ENCODE measurements at places on chromosomes 1 and 21. TPM values are rescaled to one million over a fixed set of nuclear protein-coding genes. Genes with fewer than 3 reads are reported as not detected.

Gene KANK4
- total RNA-seq = 46.3 TPM

DNA sequence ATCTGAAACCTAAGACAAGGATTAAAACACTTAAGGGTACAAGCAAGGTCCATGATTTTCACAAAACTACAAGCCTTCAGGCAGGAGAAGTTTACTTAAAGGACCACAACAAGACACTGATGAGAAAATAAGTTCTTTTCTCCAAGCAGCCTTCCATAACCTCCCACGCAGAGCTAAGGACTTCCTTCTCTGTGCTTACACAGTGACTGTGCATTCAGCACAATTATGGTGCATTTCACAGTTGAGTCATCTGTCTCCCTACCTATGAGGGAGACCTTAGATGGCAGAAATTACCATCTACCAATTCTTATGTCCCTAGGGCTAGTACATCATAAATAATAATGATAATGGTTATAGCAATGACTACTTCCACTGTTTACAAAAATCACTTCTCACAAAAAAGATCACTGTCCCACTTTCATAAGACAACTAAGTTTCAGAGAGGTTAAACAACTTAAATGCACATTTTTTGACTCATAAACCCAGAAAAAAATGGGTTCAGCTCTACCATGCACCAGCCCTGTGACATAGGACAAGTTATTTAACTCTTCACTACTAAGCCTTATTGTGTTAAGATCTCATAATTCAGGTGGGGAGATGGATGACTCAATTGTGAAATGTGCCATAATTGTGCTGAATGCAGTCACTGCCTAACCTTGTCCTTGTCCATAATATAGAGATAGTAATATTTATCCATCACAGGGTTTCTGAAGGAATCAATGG is 45.3 kb downstream of the TARBP1 start:
- DNase-seq = no peak
- no peaks in the 10 kb centered on the region for H3K36me3 ChIP-seq
- no peak overlapping the region for H3K4me3 ChIP-seq
- no peaks in the 10 kb centered on the region for H3K4me1 ChIP-seq
- no peaks in the 10 kb centered on the region for H3K27me3 ChIP-seq

DNA sequence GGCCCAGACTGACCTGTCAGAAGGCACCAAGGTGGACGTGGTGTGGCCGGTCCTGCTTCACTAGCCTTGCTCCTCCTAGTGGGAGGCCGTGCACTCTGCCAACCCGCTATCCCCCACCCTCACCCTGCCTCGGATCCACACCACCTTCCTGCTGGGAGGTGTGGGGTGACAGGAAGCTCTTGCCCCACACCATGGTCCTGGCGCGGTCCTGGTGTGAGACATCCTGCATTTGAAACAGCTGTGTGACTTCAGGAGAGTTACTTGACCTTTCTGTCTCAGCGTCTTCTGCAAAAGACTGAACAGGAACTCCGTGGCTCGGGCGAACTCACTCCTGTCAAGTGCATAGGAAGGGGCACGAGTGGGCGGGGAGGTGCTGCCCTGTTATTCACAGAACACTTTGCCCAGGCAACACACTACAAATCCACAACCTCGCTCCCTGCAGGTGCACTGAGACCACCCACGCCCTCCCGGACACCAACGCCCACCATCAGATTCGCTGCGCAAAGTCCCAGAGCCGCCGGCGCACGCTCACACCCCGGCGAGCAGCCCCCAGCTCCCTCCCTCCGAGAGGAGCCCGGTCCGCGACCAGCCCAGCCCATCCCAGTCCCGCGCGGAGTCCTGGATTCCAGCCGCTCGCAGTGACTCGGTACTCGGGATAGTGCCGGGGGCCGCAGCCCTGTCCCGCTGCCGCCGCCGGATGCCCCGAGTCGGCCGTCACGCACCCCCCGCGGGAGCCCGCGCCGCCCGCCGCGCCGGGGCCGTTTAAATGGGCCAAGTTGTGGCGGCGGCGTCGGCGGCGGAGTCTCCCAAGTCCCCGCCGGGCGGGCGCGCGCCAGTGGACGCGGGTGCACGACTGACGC is at the start of gene SAMD11:
TSS of gene SAMD11 (plus strand) at position 793 of the 860 bp plus-strand sequence. CDS start 509 bp downstream, outside the sequence.
- DNase-seq = peak; percentile 76
- no peaks in the 10 kb centered on the region for H3K36me3 ChIP-seq
- peaks cover 19% of the 10 kb centered on the region for H3K4me1 ChIP-seq

- DNase-seq = no peak
- H3K4me3 ChIP-seq = no peak overlapping the region
- H3K4me1 ChIP-seq = peaks cover 59% of the 10 kb centered on the region
- no peaks in the 10 kb centered on the region for H3K36me3 ChIP-seq
- no peaks in the 10 kb centered on the region for H3K27me3 ChIP-seq
- no peak overlapping the region for H3K27ac ChIP-seq
Measured at GRCh38 chr1:161162806-161163205, 3.4 kb upstream of the PPOX start.

DNA sequence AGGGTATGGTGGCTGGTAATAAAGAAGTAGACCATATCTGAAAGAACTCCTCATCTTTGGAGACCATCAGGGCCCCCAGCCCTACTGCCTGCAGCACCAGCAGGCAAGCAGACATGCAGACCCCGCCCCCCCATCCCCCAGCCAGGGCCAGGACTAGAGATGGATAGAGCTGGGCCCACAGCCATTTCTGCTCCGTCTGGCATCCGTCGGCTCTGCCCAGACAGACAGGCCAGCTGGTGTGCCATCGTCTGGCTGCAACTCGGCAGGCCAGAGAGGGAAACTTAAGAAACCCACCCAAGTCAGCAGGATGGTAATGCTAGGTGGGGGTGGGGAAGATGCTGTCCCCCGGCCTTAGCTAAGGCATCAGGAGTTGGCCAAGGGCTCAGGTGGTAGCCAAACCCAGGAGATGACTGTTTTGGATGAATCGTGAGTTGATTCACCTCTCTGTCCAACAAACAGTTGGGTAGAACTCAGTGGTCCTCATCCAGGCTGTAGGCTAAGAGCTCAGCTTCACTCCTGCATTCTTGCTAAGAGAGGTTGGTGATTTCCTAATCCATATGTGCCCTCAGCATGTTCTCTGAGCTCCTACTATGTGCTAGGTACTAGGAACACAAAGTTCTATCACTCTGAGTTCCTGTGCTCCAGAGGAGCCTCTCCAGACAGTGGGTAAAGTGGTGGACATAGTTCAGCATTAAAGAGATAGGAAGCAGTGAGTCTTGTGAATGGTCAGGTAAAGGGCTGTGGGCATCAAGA is 23.2 kb upstream of the TMEM222 start:
- H3K4me1 ChIP-seq = peaks cover 38% of the 10 kb centered on the region
- no peak for DNase-seq
- H3K36me3 ChIP-seq = peaks cover 91% of the 10 kb centered on the region
- H3K27ac ChIP-seq = peak overlapping the region; percentile 78
- H3K27me3 ChIP-seq = no peaks in the 10 kb centered on the region

DNA sequence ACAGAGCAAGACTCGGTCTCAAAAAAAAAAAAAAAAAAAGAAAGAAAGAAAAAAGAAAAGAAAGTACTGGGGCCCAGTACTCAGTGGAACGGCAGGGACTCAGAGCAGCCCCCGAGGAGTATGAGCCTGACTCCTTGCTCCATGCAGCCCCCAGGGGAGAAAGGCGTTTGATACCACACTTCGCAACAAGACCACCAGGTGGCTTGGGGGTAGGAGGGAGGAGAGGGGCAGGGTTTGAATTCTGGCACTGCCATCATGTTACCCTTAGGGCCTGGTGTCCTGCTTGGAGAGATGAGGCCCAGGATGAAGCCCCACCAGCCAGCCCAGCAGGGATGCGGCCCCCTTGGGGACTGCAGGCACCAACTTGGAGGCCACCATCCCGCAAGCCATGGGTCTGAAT is 321.3 kb upstream of the VAMP3 start:
- no peaks in the 10 kb centered on the region for H3K27me3 ChIP-seq
- no peaks in the 10 kb centered on the region for H3K4me1 ChIP-seq

DNA sequence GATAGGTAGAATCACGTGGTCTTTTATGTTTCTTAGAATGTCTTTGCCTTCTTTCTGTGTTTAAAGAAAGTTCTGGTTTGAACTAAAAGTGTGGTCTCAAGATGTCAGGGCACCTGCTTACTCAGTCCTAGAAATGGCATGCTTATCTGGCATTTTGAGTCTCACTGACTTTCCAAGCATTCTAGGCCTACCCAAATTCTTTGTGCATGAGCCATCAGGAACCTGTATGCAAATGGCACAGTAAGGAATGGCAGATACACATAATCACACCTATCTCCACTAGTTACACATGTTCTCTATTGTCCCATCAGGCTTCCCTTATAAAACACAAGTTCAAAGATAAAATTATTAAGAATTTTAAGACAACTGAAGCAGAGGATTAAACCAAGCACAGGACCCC is 29.5 kb upstream of the CLCA4 start:
- H3K27ac ChIP-seq = no peak overlapping the region
- no peaks in the 10 kb centered on the region for H3K4me1 ChIP-seq
- no peak overlapping the region for H3K4me3 ChIP-seq

- DNase-seq = no peak
- H3K27ac ChIP-seq = no peak overlapping the region
- no peaks in the 10 kb centered on the region for H3K27me3 ChIP-seq
- H3K4me3 ChIP-seq = no peak overlapping the region
- H3K36me3 ChIP-seq = no peaks in the 10 kb centered on the region
- no peaks in the 10 kb centered on the region for H3K4me1 ChIP-seq
Measured at GRCh38 chr1:67635055-67635809, 49.8 kb upstream of the GADD45A start.

GRCh38 chr1:47948126-47948525 is 49.1 kb downstream of the TRABD2B start:
- H3K27ac ChIP-seq = no peak overlapping the region
- no peak for DNase-seq
- H3K36me3 ChIP-seq = no peaks in the 10 kb centered on the region
- no peak overlapping the region for H3K4me3 ChIP-seq

GRCh38 chr1:173869021-173869359 is 810 bp downstream of the ZBTB37 start:
- DNase-seq = no peak
- peaks cover 32% of the 10 kb centered on the region for H3K4me1 ChIP-seq
- peak overlapping the region; percentile 94 for H3K27ac ChIP-seq
- peaks cover 15% of the 10 kb centered on the region for H3K36me3 ChIP-seq
- H3K4me3 ChIP-seq = peak overlapping the region; percentile 66

- H3K4me1 ChIP-seq = no peaks in the 10 kb centered on the region
- no peaks in the 10 kb centered on the region for H3K36me3 ChIP-seq
- DNase-seq = no peak
Measured at GRCh38 chr1:59927213-59927612, 640 bp upstream of the CYP2J2 start.

- H3K36me3 ChIP-seq = no peaks in the 10 kb centered on the region
- H3K4me1 ChIP-seq = no peaks in the 10 kb centered on the region
- H3K4me3 ChIP-seq = no peak overlapping the region
- DNase-seq = no peak
Measured at GRCh38 chr1:209349363-209350308, 233.9 kb upstream of the CAMK1G start.

Gene PRR9
- total RNA-seq = not detected

GRCh38 chr1:168623003-168623828 is 46.8 kb downstream of the XCL1 start:
- no peak overlapping the region for H3K27ac ChIP-seq
- no peaks in the 10 kb centered on the region for H3K27me3 ChIP-seq
- no peak overlapping the region for H3K4me3 ChIP-seq
- no peak for DNase-seq
- no peaks in the 10 kb centered on the region for H3K36me3 ChIP-seq

GRCh38 chr1:27176323-27176722 is 21.4 kb upstream of the SLC9A1 start:
- H3K27ac ChIP-seq = no peak overlapping the region
- no peaks in the 10 kb centered on the region for H3K27me3 ChIP-seq
- no peaks in the 10 kb centered on the region for H3K4me1 ChIP-seq
- H3K36me3 ChIP-seq = no peaks in the 10 kb centered on the region
- no peak for DNase-seq
- H3K4me3 ChIP-seq = no peak overlapping the region

DNA sequence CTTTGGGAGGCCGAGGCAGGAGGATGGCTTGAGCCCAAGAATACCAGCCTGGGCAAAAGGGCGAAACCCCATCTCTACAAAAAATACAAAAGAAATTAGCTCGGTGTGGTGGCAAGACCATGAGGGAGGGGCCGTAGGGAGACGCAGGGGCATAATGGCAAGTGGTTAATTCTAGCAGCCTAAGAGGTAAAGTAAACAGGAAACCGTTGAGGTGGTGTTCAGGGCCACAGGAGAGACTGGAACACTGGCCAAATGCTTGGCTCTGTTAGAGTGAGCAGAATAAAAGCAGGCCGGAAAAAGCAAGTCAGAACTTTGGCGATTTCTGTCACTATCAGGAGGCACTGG is 89.2 kb downstream of the RIPK4 start:
- no peak overlapping the region for H3K27ac ChIP-seq
- no peak overlapping the region for H3K4me3 ChIP-seq
- H3K4me1 ChIP-seq = no peaks in the 10 kb centered on the region
- DNase-seq = no peak
- H3K27me3 ChIP-seq = no peaks in the 10 kb centered on the region

Gene RIPPLY3
- not detected for total RNA-seq

DNA sequence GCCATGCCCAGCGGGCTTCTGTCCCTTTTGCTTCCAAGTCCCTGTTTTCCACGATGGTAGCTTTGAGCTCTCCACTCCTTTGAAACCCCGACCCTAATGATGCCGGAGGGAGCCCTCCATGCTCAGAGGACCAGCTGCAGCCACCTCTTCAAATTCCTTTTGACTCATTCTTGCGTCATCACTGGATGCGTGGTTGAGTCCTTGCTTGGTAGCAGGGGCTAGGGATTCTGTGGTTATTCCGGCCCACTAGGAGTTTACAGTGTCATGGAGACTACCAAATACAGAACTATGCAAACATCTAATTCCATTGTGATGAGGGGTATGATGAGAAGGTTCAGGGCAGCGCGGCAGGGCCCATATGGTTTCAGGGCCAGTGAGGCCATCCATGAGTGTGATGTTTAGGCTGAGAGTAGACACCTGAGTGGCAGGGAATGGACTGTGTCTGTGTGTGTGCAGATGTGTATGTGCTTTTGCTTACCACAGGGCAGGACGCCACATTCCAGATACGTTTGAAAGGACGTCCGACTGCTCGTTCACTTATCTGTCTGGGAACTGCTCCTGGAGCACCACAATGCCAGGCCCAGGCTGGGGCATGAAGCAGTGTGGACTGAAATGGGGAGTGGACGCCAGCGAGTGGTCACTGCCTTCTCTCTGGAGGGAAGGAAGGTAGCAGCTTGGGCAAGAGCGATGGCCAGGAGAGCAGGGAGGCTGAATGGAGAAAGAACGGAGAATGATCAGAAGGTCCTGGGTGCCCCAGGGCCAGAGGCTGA is 30.4 kb upstream of the ZBTB21 start:
- no peak overlapping the region for H3K27ac ChIP-seq
- no peak overlapping the region for H3K4me3 ChIP-seq
- no peak for DNase-seq
- H3K4me1 ChIP-seq = no peaks in the 10 kb centered on the region
- H3K36me3 ChIP-seq = no peaks in the 10 kb centered on the region
- H3K27me3 ChIP-seq = no peaks in the 10 kb centered on the region

Measured in tibial nerve (tissue), 4 donors.